ENCODE measurements at places on chromosomes 3 and 15. TPM values are rescaled to one million over a fixed set of nuclear protein-coding genes. Genes with fewer than 3 reads are reported as not detected.

Gene OR5K2
- total RNA-seq = not detected

Gene BAHD1
- total RNA-seq = 4.5 TPM

Gene WDR72
- total RNA-seq = not detected

Gene POLQ
- 5.7 TPM for total RNA-seq

Gene TOPAZ1
- not detected for total RNA-seq

Gene VPS13C
- 78.4 TPM for total RNA-seq

Gene LMAN1L
- total RNA-seq = not detected

Gene SACM1L
- total RNA-seq = 67.6 TPM

Gene TGM4
- total RNA-seq = not detected

Gene SKOR1
- total RNA-seq = 0.09 TPM

Gene ISG20
- 0.59 TPM for total RNA-seq

Gene ADIPOQ
- not detected for total RNA-seq

Gene LHFPL4
- total RNA-seq = not detected

Gene FNDC3B
- total RNA-seq = 348 TPM

Gene KLHL6
- total RNA-seq = under 0.01 TPM

Gene ABHD6
- 11.1 TPM for total RNA-seq

Gene MME
- total RNA-seq = 670 TPM

Gene CXCR6
- total RNA-seq = not detected

Gene DAZL
- not detected for total RNA-seq

Gene FSTL1
- 2,453 TPM for total RNA-seq

Gene GABRR3
- not detected for total RNA-seq

Gene IGF1R
- 59.5 TPM for total RNA-seq

Gene ACTC1
- not detected for total RNA-seq

Gene MUC4
- not detected for total RNA-seq

Gene LNP1
- total RNA-seq = 3.3 TPM

Gene DPPA4
- not detected for total RNA-seq

Gene PLA2G4B
- 1.5 TPM for total RNA-seq

Gene KCNMB2
- not detected for total RNA-seq

Gene ROBO2
- total RNA-seq = 2.8 TPM

Gene ZNF621
- 21.7 TPM for total RNA-seq

Gene PYGO1
- total RNA-seq = 10.4 TPM

Gene IQCH
- 4.2 TPM for total RNA-seq

Gene GNAT1
- not detected for total RNA-seq

Gene SEMA3G
- 0.09 TPM for total RNA-seq

Gene GOLGA8T
- not detected for total RNA-seq

Gene SEMA4B
- 17.2 TPM for total RNA-seq

Gene C2CD4B
- not detected for total RNA-seq

Gene APBA2
- 42.1 TPM for total RNA-seq

Gene FRMD4B
- under 0.01 TPM for total RNA-seq

Gene GUCA1C
- total RNA-seq = not detected

Gene ZNF662
- total RNA-seq = 1.1 TPM

Gene CLDN16
- total RNA-seq = 0.23 TPM

Gene CIP2A
- 19.8 TPM for total RNA-seq

Gene PLIN1
- total RNA-seq = 0.30 TPM

Gene CFAP44
- total RNA-seq = 5.6 TPM

Gene LRRN1
- total RNA-seq = not detected

Gene SLC25A20
- 31.8 TPM for total RNA-seq

Gene PTX3
- total RNA-seq = 687 TPM

Gene NR1I2
- not detected for total RNA-seq

Gene IL17RE
- 0.23 TPM for total RNA-seq

Gene SI
- not detected for total RNA-seq

Gene ULK4
- 17.2 TPM for total RNA-seq

Gene PPP2R3A
- 6.5 TPM for total RNA-seq

Gene REC114
- total RNA-seq = not detected

Measured in smooth muscle cell of the umbilical artery (primary cell).